AG08396 (cell line): ENCODE measurements at places on chromosomes 5 and 9.

DNA sequence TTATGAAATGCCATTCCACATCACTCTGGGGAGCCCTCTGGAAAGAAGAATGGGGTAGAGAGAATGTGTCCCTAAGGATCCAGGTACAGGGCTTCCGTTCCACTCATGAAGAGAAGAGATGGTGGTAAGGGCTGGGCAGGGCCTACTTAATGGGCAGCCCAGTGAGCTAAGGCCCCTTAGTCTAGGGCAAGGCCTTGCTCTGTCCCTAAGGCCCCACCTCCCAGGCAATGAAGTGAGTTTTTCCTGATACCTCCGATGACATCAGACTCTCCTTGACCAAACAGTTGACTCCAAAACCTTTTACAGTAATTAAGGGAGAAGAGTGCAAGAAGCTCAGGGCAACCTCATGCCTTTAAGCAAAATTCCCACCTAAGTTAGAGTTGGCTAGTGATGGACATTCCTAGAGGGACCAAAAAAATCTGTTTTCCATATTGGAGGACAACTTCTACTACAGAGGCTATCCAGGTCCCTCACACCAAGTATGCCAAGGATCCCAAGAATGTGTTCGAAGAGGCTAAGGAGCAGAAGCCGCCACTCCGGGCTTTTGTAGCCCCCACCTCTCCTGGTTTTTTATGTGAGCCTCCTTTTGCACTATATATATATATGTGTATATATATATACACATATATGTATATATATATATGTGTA, 5.9 kb downstream of the KLF9 start:
- DNase-seq, result no peak

GRCh38 chr5:115377468-115378217, 81.2 kb upstream of the CCDC112 start:
- peak; percentile 53 for DNase-seq

GRCh38 chr9:127175319-127175715, 52.9 kb upstream of the ANGPTL2 start:
- DNase-seq, result no peak

- DNase-seq, result no peak
Measured at GRCh38 chr5:72456391-72457074, 50.7 kb downstream of the ZNF366 start.
